Stimulated activated CD8-positive, alpha-beta memory T cell treated with anti-CD3 and anti-CD28 coated beads, Interleukin-7, amount 100 ng/mL, for 24 hours (primary cell): ENCODE measurements at places on chromosomes 7 and 10.

GRCh38 chr10:132293201-132293812 lies 14.4 kb downstream of the STK32C start:
- no peak for DNase-seq

DNA sequence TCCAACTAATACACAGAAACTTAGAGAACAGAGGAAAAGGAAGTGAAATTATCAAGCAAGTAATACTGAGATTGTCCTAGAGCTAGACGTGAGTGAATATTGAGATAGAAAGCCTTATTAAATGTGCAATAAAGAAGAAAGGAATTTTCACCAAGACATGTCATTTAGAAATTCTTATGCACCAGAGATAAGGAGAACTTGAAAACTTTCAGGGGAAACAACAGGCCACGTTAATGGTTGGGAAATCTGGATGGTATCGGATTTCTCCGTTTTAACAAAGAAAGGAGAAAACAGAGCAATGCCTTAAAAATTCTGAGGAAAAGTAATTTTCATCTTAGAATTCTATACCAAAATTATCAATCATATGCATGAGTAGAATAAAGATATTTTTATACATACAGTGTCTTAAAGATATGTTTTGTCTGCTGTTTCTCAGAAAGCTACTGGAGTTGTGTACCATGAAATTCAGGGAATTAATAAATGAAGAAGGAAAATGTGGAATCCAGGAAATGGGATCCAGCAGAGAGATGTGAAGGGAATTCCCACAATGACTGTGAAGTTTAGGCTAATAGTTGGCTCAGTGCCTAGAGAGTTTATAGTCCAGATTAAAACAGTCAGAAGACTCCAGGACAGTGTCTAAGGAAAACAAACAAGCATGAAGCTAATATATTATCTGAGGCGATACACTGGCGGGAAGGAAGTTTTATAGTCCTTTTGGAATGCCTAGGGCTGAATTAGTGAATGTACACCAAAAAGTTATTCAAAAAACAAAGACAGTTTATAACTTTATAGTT lies 159.5 kb downstream of the PPP1R9A start:
- no peak for DNase-seq

- DNase-seq, result no peak
Observed at GRCh38 chr10:127293640-127294039, 97.2 kb upstream of the INSYN2A start.

GRCh38 chr7:33485747-33486493 lies 356.6 kb downstream of the BBS9 start:
- no peak for DNase-seq

DNA sequence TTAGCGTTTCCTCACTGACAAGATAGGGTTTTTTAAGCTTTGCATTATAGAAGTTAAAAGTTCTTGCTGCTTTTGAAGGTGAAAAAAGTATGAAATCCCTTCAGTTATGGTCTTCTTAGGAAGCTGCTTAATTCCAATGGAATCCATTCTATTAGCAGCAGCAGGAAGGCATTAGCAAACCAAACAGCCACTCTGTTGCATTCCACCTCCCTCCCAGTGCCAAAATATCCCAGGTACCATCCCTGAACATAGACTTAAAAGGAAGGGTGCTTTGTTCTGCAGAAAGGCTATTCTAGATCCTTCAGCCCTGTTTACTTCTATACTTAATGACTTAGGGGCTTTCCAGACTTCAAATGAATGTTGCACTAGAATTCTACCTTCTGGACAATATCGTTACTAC lies 23.8 kb downstream of the ENO4 start:
- DNase-seq, result no peak

- no peak for DNase-seq
Observed at GRCh38 chr7:149616898-149617297, 119.3 kb upstream of the ZNF746 start.

DNA sequence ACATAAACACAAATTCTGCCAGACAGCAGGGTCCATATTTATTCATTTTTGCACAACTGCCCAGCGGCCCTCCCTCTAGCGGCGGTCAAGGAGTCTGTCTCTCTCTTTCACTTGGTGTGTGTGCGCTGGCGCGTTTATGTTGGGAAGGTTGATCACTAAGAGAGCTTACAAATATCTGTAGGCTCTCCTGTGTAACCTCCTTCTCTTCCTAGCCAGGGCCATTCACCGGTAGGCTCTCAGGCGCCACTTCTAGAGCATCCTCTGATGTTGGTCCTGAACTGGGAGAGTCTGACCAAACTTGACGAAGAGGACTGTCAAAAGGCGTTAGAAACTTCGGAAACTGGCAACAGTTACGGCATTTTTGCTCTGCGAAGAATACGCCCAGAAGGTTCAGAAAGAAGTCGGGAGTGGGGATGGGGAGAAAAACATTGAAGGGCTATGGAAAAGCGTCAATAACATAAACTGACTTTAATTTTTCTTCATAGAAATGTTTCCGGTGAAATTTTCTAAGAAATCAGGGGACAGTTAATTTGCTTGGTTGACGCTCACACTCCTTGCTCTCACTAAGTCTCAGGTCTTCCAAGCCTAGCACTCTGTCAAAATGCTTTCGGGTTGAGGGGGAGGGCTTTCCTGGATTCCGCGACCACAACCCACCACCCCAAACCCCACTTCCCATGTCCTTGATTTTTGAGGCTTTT lies 731.1 kb downstream of the ZWINT start:
- DNase-seq, result no peak

DNA sequence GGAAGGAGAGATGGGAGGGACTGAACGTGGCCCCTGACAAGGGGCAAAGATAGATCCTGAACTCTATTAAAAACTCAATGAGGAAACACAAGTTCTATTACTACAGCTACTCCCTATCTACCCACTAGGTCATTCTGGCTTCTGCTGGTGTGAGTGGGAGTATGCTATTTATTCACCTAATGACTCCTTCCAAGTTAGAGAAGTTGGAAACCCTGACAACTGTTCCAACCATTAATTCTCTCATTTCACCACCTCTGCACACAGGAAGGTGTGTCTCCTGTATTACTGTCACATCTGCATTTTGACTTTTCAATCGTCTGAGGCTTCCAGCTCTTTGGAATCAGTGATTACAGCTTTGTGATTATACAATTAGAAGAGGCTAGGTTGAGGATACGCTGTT lies 169.4 kb upstream of the ADO start:
- no peak for DNase-seq

GRCh38 chr7:114409750-114410149 lies 4.9 kb upstream of the FOXP2 start:
- no peak for DNase-seq

- no peak for DNase-seq
Observed at GRCh38 chr10:65891073-65891981, 1034.5 kb upstream of the LRRTM3 start.
